ENCODE measurements at places on chromosomes 13 and 19.

GRCh38 chr19:46976845-46977320, 42.8 kb upstream of the NPAS1 start:
- DNase-seq, result peak; percentile 80

DNA sequence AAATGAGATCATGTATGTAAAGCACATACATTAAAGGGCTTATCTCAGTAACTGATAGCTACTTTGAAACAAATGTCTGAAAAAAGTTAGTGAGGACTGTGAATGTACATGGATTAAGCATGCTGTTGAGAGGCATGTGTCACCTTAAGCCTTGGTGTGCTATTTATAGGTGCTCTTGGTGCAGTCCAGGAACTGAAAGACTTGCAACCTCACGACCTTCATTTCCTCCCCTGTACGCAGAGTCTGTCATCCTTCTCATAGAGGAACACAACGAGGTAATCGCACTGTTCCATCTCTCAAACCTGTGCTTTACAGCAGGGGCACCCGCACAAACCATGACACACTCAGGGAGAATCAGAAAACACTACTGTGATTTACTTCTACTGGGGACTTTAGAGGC, 65.6 kb downstream of the UFM1 start:
- no peak for DNase-seq

GRCh38 chr13:47521890-47522487, 479.1 kb downstream of the SUCLA2 start:
- DNase-seq, result no peak

DNA sequence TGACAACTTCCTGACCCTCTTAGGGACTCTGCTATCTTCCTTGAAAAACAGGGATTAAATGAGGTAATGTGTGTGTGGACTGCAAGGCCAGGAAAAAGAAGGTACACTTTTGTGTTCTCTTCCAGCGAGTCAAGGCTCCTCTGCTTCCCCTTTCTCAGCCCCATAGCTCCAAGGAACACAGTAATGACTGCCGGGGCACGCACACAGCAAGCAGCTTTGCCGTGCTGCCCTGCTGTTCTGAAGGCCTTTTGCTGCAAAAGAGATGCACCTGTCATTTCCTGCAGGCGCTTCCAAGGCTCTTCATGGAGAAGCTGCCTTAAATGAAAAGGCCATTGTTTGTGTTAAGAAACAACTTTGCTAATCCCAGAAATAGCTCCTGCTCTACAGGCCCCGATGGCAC, 84.6 kb downstream of the CYSLTR2 start:
- no peak for DNase-seq

DNA sequence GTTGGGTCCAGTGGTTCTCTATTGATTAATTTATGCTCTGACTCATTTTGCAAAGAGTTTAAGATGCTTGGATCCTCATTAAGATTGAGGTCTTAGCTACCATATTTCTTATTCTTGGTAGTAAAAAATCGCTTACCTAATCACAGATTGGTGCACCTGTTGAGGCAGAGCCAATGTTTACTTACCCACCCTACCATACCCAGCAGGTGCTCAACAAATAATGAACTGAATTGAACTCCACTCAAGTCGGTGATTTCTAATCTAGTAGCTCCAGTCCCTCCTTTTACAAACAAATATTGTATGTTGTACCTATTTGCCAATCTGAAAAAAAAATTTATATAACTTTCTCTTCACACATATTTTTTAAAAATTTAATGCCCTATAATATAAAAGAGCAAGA, 361.0 kb downstream of the FGF14 start:
- DNase-seq, result no peak

GRCh38 chr19:954672-955494, 29.0 kb downstream of the ARID3A start:
- DNase-seq, result no peak

DNA sequence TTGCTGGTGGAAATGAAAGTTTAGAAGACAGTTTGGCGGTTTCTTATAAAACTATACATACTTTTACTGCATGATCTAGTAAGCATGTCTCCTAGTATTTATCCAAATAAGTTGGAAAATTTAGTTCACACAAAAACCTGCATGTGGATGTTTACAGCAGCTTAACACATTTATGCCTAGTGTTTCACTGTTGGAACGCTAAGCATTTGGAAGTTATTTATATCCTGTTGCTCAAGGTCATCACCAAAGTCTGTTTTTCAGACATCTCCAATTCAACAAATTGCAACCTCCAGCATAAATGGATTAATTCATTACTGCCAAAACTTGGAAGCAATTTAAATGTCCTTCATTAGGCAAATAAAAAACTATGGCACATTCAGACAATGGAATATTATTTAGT, 461.8 kb downstream of the SUCLA2 start:
- DNase-seq, result no peak

GRCh38 chr13:35876601-35877000, 254.6 kb downstream of the DCLK1 start:
- no peak for DNase-seq

- DNase-seq, result no peak
Measured at GRCh38 chr13:46526740-46527139, 26.2 kb upstream of the LRCH1 start.

DNA sequence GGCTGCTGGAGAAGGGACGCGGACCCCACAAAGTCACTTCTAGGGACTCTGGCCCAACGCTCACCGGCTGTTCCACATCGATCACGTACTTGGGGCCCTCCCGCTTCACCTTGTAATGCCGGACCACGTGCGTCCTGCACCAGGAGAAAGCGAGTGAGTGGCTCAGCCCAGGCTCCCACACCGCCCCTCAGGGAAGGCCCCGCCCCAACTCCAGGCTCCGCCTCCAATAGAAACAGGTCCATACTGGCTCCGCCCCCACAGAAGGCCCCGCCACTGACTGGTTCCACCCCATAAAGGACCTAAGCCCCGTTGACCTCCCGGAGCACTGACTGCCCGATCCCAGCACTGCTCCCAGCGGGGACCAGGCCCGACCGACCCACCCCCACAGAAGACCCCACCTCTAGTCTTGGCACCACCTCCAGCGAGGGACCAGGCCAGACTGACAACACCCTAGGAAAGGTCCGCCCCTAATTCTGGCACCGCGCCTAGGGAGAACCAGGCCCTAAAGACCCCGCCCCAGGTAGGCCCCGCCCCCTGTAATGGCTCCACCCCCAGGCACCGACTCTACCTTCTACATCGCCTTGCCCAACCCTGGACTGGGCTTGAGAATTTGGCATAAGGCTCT, 11.3 kb downstream of the STAP2 start:
- DNase-seq, result peak; percentile 55

- no peak for DNase-seq
Measured at GRCh38 chr19:33618884-33619283, 2.9 kb upstream of the CHST8 start.

DNA sequence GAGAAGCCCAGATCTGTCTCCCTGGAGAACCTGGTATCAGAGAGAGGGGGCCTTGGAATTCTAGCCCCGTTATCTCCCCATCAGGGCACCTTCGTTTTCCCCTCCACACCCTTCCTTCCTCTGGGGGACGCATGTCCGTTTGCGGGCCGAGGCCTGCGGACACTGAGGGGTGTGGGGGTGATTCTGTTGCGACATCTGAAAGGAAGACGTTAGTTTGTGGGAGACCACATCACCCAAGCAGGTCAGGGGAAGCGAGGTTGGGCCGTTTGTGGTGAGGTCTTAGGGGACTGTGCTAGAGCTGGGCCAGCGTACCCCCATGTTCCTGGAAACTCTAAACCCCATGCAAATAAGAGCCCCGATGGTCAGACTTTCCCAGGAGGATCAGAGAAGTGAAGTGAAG, 3.7 kb upstream of the HSH2D start:
- DNase-seq, result no peak

Data from fibroblast of skin of scalp (primary cell).